Cortex of kidney (tissue), 1 donor: ENCODE measurements at places on chromosomes 7 and 10.

DNA sequence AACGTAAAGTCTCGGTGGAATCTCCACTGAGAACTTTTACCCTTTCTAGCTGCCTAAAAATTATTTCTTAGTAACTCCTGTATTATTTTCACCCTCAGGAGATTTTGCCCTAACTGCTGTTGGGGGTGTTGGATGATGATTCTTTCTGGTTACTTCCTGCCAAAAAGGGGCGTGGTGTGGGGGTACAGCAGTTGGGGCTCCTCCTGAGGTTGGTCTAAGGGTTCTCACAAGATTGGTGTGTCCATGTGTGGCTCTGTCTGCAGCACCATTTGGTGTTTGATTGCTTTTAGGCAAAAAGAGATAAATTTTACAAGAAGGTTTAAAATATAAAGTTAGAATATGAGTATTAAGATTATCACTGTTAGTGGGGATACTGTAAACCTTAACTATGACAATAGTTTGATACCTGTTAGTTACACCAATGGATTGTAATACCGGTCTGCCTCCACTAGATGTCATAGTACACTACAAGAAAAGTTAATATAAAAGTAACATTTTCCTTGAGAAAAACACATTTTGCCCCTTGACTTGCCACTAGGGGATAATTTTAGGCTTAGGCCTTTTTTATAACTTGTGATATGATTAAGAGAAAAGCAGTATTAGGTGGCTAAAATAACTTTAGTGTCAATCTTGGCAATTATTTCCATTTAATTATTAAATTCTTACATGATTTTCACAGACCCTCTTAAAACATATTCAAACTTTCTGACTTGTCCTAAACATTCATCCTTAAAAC is 928.7 kb downstream of the IPMK start:
- no peak for DNase-seq

DNA sequence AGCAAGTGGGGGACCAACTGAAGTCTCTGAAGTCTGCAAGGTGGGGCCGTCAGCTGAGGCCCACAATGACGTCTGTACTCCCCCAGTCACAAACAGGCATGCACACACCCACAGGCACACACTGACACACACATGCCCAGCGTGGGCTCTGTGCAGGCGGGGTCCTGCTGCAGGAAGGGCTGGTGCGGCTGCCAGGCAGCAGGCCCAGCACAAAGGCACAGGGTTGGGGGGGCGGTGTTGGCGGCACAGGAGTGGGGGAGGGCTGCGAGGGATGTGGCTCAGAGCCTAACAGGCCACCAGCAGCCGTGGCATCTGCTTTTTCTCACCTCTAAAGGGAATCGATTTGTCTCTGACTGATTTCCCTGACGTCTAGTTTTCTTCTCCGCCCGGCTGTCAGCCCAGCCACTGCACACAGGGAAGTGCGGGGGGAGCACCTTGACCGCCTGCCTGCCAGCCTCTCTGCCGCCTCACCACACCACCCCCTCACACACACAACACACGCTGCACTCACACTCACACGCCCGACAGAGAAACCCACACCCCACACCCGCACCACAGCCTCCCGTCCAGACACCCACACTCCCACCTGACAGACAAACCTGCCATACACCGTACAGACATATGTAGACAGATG is 43.5 kb upstream of the ZMIZ1 start:
- DNase-seq, result no peak

DNA sequence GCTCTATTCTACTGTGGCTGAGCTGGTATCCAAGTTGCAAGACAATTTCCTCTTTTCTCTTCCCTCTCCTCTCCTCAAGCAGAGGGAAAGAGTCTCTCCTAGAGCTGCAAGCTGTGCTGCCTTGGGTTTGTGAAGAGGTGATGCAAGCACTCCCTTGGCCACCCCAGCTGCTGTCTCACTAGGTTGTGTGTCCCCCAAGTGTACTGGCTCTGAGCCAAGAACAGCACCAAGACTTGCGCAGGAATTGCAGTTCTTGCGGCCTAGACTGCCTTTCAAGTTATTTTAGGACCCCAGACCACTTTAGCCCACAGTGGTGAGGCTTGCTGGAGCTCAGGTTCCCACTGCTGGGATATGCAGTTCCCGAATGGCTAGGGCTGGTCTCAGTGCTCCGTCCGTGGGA is 411.6 kb downstream of the DPP6 start:
- no peak for DNase-seq

GRCh38 chr10:17749890-17750289 is 2.1 kb upstream of the TMEM236 start:
- no peak for DNase-seq

- DNase-seq, result no peak
Measured at GRCh38 chr7:152911922-152912321, 152.4 kb downstream of the ACTR3B start.

GRCh38 chr10:131245475-131246059 is 66.0 kb downstream of the TCERG1L start:
- DNase-seq, result no peak
